NCI-H510A treated with DMSO at 0.1 percent for 48 hours (cell line): ENCODE measurements at places on chromosomes 6 and 20.

GRCh38 chr20:43514648-43514999, 7.1 kb downstream of the L3MBTL1 start:
- DNase-seq = no peak

GRCh38 chr20:59781226-59781625, 152.2 kb downstream of the SYCP2 start:
- no peak for DNase-seq

GRCh38 chr6:160750276-160750689, 48.2 kb downstream of the PLG start:
- DNase-seq = no peak

DNA sequence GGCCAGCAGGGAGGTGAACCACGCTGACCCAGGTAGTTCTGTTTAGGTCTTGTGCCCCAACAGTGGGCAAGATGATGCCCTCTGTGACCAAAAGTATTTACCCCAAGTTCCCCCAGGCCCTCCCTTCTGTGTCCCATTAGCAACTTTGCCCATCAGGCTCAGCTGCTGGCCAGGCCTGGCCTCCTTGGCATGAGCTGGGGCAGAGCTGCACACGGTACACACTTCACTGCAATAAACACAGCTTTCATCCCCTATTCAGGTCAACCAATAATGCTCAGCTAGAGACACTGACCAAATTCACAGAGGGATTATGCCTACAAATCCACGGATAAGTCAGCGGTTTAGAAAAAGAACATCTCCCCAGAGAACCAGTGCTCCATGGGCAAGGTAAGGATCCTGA, 103.7 kb downstream of the SLC23A2 start:
- DNase-seq = no peak

DNA sequence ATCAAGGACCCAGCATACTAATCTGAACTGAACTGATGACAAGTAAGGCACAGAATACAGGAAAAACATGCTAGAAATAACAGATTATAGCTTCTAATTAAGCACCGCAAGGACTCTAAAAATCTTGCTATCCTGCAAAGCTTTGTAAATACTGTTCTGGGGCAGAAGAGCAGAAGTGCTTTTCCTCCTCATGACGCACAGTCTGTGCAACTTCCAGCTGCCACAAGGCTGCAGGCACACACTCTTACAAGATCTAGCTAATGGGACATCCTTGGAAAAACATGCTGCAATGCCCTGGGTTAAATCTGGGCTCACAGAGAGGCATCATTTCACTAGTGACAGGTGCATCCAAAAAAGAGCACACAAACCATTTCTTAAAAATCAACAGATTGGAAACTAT, 188.6 kb downstream of the GJA10 start:
- no peak for DNase-seq

DNA sequence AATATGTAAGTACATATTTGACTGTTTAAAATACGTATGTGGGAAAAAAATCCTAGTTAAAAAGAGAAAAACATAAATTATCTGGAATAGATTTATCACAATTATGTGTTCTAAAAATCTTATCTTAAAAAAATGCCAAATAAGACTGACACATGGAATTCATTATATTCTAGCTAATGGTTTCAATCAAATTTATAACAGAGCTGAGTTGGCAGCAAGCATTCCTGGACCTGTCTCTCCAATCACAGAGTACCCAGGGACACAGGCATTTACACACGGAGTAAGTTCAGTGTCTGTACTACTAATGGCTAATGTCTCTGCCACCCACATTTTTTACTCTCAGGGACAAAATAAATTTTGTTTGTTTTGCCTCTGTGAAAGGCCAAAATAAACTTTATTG, 122.3 kb downstream of the RPS12 start:
- DNase-seq = no peak

GRCh38 chr6:156988276-156989158, 211.3 kb downstream of the ARID1B start:
- peak; percentile 70 for DNase-seq

GRCh38 chr20:50735813-50736212, 4.4 kb downstream of the PARD6B start:
- no peak for DNase-seq

GRCh38 chr6:13268913-13269518, 59.3 kb downstream of the TBC1D7 start:
- DNase-seq = no peak

- DNase-seq = no peak
These were observed 75.5 kb downstream of the NOL4L start for GRCh38 chr20:32509639-32510066.

DNA sequence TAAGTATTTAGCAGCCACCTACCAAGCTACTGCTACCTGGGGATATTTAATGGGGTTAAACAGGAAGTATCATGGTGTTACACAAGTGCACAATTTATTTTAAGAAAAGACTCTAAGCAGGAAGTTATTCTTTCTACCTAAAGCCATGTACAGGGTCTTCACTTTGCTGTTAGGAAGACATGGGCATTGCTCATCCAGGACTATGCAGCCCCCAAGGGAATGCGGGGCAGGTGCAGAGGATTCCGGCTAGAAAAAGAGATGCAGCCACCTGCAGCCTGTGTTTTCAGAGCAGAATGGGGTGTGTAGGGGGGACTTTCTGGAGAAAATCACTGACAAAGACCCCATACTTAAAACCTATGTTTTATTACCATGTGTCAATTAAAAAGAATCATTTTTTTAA, 399.1 kb upstream of the NOX3 start:
- no peak for DNase-seq

- DNase-seq = no peak
These were observed 262.9 kb downstream of the TAF4 start for GRCh38 chr20:61802721-61803311.

GRCh38 chr20:24366336-24367004, 103.0 kb upstream of the SYNDIG1 start:
- DNase-seq = no peak
